ENCODE measurements at places on chromosomes 7 and 10.

DNA sequence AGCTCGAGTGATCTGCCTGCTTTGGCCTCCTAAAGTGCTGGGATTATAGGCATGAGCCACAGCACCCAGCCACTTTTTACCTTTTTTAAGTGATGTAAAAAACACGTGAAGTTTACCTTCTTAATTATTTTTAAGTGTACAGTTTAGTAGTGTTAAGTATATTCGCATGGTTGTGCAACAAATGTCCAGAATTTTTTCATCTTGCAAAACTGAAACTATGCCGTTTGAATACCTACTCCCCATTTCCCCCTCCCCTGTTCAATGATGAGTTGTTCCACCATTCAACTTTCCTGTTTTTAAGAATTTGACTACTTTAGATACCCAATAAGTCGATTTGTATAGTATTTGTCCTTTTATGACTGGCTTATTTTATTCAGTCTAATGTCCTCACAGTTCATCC lies 10.9 kb downstream of the NRBF2 start:
- no peak for DNase-seq

GRCh38 chr10:102831322-102832071 lies 5.7 kb downstream of the CYP17A1 start:
- no peak for DNase-seq

GRCh38 chr7:4227105-4228010 lies 454.7 kb upstream of the FOXK1 start:
- no peak for DNase-seq

DNA sequence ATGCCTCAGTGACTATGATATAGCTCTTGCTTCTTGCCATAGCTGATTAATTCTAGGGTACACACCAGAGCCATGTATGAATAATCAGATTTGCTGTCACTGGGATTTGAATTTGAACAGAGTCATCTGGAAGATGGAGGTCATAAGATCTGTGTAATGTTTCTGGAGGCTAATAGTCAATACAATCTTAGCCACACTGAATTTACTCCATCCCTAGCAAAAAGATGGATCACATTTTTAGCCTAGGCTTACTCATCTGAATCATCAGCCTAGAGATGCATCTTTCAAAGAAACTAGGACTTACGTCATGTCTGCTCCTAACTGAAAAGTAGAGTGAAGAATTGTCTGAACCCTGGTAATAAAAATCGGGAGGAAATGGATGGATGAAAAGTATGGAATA lies 142.3 kb upstream of the ZNF804B start:
- no peak for DNase-seq

- DNase-seq: no peak
These were observed 121.6 kb upstream of the WDR11 start for GRCh38 chr10:120729547-120729946.

- no peak for DNase-seq
These were observed 17.6 kb downstream of the UNC5B start for GRCh38 chr10:71229726-71230655.
